ENCODE measurements at places on chromosomes 1 and 21. TPM values are rescaled to one million over a fixed set of nuclear protein-coding genes. Genes with fewer than 3 reads are reported as not detected.

SEMA6C gene
- 9.9 TPM for total RNA-seq

PLPPR4 gene
- total RNA-seq = not detected

OR14A16 gene
- not detected for total RNA-seq

TMPRSS15 gene
- not detected for total RNA-seq

ACTL8 gene
- not detected for total RNA-seq

CDA gene
- 1.1 TPM for total RNA-seq

TPM3 gene
- total RNA-seq = 1,041 TPM

LAD1 gene
- total RNA-seq = not detected

CD1E gene
- not detected for total RNA-seq

NIBAN1 gene
- total RNA-seq = 19.1 TPM

TNFRSF8 gene
- total RNA-seq = not detected

KIF14 gene
- total RNA-seq = 11.9 TPM

VN1R5 gene
- not detected for total RNA-seq

OR2L13 gene
- not detected for total RNA-seq

PRKAA2 gene
- 0.10 TPM for total RNA-seq

GPR89A gene
- 22.3 TPM for total RNA-seq

All from mammary microvascular endothelial cell (primary cell).